ENCODE measurements at places on chromosomes 5 and 9.

DNA sequence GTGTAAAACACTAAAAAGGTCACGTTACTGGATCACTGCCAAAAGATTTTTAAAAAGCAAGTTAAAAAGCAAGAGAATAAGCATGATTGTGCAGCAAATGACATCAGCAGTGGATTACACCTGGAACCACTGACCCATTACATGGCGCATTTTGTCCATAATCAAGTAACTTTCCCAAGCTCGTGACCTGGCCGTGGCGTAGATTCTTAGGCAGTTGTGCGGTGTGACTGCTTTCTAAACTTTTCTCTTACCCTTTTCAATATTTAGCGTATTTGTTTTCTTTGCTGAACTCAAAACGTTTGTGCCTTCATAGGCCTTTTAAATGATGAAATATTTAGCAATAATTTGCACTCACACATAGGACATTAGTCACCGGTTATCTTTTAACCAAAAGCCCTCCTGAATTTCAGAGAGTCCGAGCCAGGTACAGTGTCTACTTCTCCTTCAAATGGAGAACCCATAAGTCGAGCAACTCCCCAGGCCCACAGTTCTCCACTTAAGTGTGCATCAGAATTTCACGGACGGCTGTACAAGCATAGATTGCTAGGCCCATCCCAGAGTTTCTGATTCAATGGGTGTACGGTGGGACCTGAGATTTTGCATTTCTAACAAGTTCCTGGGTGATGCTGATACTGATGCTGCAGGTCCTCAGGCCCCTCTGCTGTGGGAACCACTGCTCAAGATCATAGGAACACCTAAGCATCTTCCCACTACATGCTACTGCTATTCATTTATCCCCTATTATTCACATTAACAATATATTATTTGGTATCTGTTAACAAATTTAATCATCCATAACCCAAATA, 144.4 kb downstream of the GLIS3 start:
- no peak for DNase-seq

DNA sequence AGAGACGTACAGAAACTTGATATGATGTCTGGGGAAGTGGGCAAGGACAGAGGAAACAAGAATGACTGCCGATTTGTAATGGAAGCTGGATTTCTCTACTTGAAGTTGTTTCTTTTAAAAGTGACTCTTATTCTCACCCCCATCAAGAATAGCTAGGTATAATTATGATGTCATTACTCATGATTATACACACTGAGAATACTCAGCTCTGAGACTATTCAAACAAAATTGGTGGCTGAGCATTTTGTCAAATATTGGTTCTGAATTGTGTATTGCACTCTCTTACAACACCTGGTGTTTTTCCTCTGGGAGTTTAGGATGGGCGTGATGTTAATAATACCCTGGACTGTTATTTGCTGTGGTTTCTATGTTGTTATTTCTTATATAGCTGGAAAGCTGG, 46.3 kb downstream of the MAST4 start:
- no peak for DNase-seq

- peak; percentile 78 for DNase-seq
These were observed 14.3 kb upstream of the GPX3 start for GRCh38 chr5:151005950-151006576.

GRCh38 chr9:92590377-92590776, 54.6 kb upstream of the ECM2 start:
- DNase-seq, result peak; percentile 32

- no peak for DNase-seq
These were observed 503.6 kb downstream of the ELAVL2 start for GRCh38 chr9:23322392-23322791.

DNA sequence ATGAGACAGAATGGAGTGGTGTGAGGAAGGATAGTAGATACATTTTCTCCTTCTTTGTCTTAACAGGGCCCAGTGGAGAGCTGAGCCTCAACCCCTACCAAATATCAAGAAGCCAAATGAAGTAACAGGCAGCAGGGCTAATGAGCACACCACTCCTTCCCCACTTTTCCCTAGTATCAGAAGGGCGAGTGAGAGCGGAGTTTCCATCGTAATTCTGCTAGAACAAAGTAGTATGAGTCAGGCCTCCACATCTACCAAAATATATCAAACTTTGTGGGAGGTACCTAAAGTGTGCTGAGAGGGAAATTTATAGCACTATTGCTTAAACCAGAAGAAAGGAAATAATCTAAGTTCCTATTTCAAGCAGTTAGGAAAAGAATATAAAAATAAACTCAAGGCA, 769.0 kb upstream of the RGMB start:
- DNase-seq, result no peak

DNA sequence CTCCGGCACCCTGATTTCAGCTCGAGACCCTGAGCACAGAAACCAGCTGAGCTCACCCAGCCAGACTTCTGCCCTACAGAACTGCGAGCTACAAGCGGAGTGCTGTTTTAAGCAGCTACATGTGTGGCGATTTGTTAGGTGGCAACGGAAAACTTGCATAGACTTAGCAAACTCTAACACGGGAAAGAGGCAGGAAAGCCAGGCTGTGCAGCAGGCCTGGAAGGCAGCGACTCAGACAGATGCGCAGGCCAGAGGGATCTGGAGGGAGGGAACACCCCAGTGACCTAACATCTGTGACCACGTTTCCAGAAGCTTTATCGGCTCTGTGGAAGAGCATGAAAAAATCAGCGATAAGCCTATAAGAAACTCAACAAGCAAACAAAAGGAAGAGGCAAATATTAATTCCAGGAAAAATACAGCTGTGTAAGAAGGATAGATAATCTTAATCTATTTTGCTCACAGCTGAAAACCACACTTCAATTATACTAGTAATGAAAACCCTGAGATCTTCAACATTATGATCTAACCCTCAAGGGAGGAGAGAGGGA, 11.0 kb downstream of the UBAC1 start:
- no peak for DNase-seq

GRCh38 chr9:133876836-133877235, 115.3 kb downstream of the VAV2 start:
- DNase-seq, result no peak

DNA sequence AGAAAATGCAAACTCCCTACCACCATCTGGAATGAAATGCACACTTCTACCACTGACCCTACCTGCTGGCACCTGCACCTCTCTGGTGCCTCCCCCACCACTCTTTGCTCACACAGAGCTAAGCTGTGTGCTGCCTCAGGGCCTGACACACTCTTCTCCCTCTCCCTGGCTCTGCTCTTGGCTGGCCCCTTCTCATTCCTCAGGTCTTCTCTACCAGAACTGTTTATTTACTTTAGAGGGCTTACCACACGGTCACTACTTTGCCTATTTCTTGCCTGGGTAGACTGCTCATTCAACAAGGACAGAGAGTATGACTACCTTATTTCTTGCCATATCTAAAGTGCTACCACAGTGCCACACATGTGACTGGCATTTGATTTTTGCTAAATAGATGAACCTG, 3.3 kb downstream of the REEP5 start:
- DNase-seq, result no peak

GRCh38 chr9:87678650-87679355, 47.1 kb upstream of the CTSL start:
- peak; percentile 84 for DNase-seq

DNA sequence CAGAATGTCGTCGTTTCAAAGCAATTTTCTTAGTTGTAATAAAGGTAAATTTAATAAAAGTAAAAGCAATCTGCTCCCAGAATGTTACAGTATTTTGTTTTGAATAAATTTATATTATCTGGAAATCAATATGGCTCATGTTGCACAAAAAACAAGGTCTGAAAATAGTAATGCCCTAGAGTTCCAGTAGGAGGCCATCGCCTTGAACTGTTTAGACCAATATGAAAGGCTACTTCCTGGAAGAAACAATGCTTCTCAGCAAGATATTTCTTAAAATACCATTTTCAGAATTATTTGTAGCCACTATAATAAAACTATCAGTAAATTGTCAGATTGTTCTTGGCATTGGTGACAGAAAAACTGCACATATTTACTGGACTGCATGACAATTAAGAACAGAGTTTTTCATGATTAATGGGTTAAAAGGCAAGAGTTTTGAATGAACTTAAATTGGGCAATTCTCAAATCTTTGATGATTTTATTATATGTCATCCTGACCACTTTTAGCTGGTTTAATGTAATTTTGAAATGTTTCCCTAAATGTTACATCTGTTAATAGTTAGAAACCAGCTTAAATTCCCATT, 153.2 kb downstream of the COMMD10 start:
- DNase-seq, result no peak

- no peak for DNase-seq
These were observed 147.3 kb upstream of the HMHB1 start for GRCh38 chr5:143664623-143665022.

DNA sequence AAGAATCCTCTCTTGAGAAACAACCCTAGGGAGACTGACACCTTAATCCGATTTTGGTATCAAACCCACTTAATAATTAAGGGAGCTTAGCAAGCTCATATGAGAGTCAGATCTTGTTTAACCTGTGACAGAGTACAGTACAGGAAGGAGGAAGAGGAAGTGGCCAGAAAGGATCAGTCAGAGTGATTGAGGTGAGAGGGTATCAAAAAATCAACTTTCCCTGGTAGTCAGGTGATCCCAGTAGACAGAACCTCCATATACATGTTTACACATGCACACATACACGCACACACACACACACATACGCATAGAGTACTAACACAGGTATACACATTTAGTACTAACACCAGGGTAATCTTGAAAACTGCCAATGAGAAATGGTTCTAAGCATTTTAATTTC, 56.8 kb downstream of the GLIS3 start:
- DNase-seq, result no peak

DNA sequence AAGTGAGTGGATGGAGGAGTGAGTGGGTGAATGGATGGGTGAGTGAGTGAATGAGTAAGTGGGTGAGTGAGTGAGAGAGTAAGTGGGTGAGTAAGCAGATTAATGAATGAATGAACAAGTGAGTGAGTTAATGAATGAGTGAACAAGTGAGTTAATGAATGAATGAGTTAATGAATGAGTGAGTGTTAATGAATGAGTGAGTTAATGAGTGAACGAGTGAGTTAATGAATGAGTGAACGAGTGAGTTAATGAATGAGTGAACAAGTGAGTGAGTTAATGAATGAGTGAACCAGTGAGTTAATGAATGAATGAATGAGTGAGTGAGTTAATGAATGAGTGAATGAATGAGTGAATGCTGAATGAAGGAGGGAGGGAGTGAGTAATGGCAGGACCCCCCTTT, 26.4 kb downstream of the NKD2 start:
- no peak for DNase-seq

DNA sequence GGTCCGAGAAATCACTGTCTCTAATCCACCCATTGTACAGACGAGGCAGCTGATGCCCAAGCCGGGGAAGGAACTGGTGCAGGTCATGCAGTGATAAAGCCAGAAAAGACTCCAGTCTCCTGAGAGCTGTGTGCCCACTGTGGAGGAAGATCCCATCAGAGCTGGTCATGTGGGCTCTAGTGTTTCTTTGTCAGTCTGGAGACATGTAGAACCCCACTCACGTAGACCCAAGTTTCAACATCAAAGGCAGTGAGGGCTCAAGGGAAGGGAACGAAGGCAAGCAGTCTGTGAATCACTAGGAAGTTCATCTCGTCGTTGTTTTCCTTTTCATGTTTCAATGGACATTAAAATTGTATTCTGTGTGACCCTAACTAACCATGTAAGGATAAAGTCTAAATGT, 14.6 kb upstream of the GLIPR2 start:
- peak; percentile 55 for DNase-seq

GRCh38 chr9:35935261-35935660, 22.7 kb downstream of the OR2S2 start:
- DNase-seq, result no peak

DNA sequence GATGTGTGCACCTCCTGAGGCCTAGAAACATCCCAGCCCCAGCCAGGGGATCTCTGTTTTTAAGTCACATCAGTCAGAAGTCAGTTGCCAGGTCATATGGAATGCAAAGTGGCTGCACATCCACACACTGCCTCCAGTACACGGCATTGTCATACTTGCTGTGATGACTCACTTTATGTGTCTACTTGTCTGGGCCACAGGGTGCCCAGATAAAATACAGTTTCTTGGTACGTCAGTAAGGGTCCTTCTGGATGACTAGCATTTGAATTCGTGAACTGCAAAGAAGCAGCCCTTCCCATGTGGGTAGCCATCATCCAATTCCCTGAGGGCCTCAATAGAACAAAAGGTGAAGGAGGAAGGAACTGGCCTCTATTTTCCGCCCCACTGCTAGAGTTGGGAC, 27.7 kb downstream of the AUH start:
- DNase-seq, result no peak

- no peak for DNase-seq
These were observed at the start of gene CDHR2 for GRCh38 chr5:176548967-176549444. CDHR2 (plus strand) TSS chr5:176549342; CDS start chr5:176565353, 16,011 bp downstream.

DNA sequence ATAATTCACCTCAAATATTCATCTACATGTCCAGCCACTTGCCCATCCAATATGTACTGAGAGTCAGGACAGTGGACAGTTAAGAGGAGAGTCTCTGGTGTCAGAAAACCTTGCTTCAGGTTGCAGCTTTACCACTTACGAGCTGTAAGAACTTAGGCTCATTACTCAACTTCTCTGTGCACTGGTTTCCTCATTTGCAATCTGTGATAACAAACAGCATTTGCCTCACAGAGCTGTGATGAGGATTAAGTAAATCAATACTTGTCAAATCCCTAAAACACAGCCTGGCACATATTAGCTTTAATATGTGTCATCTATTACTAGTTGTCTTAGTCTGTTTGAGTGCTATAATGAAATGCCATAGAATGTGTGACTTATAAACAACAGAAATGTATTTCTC, 8.6 kb downstream of the GOLGA1 start:
- DNase-seq, result no peak

DNA sequence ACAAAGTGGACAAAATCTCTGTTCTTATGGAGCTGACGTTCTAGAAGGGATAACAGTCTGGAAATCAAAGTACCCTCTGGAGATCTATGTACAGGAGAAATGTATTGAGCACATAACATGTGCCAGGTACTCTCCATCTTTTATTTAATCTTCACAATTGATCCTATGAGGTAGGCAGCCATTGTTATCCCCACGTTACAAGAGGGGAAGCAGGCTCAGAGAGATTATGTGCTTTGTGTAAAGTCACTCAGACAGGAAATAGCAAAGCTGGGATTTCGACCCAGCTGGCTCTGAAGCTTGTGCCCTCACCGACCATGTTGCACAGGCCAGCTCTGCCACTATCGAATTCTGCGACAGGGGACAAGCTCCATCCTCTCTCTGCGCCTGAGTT, 21.5 kb downstream of the PDGFRB start:
- DNase-seq, result no peak

GRCh38 chr9:1216532-1216931, 166.4 kb downstream of the DMRT2 start:
- no peak for DNase-seq

GRCh38 chr9:136482046-136482792, 621 bp downstream of the SEC16A start:
- peak; percentile 55 for DNase-seq

DNA sequence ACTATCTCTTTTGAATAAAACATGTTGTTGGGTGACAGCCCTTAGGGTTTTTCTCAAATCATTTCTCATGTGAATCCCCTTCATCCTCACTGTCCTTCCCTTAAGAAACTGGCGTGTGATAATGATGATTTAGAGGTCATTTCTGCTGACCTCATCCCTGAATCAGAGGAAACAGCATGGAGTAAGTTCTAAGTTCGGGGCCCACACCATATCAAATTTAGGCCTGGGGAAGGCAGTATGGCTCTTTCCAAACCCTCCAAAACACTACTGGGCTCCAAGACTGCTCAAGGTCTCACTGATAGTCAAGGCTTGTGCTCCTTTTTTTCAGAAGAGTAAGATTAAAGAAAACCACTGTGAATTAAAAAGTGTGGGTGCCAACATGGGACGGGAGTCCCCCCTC, 872 bp upstream of the SMIM3 start:
- DNase-seq, result peak; percentile 67

- no peak for DNase-seq
These were observed 39.5 kb upstream of the CFAP157 start for GRCh38 chr9:127667127-127667844.

Data from suppressor macrophage (primary cell).